AG08395 (cell line): ENCODE measurements at places on chromosomes 7 and 10.

- peak; percentile 62 for DNase-seq
Measured at GRCh38 chr10:95818668-95819067, 62.7 kb downstream of the ENTPD1 start.

- DNase-seq: no peak
Measured at GRCh38 chr7:107506674-107507339, 37.0 kb downstream of the GPR22 start.

DNA sequence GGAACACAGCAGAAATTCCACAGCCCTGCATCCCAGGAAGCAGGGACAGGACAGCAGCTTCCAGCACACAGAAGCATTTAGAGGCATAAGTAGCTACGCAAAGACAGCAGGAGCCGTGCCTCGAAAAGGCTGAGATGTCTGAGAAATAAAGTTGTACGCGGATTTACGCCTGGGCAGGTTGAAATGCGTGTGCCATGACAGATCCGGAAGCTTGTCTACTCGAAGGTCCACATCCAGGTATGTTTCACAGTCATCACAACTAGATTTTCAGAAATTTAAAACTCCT, 26.1 kb downstream of the DIP2C start:
- DNase-seq: no peak

GRCh38 chr10:84493951-84494848, 165.8 kb downstream of the CCSER2 start:
- peak; percentile 22 for DNase-seq

DNA sequence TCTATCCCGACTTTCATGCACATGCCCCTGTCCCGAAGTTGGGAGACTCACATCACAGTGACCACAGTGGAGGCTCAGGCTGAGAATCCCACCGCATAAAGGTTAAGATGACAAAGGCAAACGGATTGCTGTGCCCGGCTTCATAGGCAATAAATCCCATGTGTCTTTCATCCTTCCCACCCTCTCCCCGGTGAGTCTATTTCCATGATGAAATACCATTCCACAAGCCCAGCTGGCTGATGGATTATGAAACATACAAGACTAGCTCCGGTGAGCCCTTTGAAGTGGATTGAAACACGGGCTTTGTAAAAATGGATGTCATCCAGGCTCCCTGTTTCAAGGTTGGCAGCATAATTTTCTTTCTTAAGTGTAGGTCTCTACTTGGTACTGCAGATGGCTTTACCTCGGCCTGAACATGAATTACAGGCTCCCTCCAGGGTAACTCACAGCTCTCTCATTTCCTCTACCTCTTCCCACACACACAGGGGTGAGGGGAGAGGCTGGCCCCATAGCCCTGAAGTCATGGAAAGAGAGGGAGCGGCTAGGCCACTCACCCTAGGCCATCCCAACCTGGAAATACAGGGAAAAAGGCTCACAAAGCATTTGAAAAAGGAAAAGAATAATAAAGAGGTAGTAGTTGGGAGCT, 92.0 kb upstream of the CALN1 start:
- DNase-seq: no peak

DNA sequence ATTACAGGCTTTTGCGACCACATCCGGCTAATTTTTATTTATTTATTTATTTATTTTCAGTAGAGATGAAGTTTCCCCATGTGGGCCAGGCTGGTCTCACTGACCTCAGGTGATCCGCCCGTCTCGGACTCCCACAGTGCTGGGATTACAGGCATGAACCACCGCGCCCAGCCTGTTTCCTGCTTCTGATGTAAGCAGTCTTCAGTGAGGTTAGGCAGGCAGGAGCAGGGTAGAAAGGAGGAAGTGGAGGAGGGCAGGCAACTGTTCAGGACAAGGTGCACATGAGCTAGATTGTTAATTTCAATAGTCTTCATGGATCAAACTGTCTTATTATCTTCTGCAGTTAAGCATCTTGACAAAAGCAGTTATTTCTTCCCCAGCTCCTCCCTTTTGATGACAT, 605.0 kb downstream of the CCSER2 start:
- no peak for DNase-seq

- DNase-seq: no peak
Measured at GRCh38 chr10:69090685-69091084, 2.8 kb downstream of the SRGN start.

- DNase-seq: no peak
Measured at GRCh38 chr10:33402220-33403073, 68.0 kb upstream of the NRP1 start.

DNA sequence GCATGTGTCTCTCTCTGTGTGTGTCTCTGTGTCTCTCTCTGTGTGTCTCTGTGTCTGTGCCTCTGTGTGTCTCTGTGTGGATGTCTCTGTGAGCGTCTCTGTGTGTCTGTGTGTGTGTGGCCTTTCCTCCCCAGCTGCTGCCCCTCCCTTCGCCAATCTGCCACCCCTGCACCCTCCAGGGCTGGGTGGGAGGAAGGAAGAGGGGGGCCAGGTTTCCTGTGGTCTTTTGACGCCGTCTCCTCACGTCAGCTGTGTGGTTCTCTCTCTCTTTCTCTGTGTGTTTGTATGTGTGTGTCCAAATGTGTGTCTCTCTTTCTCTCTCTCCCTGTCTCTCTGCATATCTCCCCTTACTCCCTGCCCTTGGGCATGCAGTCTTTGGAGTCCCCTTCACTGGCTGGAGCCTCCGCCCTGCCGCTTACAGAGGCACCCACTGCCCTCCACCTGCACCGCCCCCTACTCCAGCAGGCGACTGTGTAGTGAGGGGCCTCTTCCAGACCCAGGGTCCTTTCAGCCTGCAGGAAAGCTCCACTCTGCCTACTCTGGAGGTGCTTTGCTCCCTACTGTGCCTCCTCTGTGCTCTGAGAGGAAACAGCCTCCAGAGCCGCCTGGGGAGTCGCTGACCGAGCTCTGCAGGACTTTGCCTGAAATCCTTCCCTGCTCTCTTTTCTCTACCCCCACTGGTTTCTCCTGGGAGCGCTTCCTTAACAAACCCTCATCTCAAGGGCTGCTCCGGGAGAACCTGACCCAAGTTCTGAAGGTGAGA, 44.2 kb upstream of the C10orf71 start:
- no peak for DNase-seq

GRCh38 chr7:107924841-107925504, 34.0 kb downstream of the DLD start:
- no peak for DNase-seq
